ENCODE measurements at places on chromosomes 7 and 10.

GRCh38 chr10:132402781-132403241, 5.8 kb downstream of the PWWP2B start:
- no peak for DNase-seq

DNA sequence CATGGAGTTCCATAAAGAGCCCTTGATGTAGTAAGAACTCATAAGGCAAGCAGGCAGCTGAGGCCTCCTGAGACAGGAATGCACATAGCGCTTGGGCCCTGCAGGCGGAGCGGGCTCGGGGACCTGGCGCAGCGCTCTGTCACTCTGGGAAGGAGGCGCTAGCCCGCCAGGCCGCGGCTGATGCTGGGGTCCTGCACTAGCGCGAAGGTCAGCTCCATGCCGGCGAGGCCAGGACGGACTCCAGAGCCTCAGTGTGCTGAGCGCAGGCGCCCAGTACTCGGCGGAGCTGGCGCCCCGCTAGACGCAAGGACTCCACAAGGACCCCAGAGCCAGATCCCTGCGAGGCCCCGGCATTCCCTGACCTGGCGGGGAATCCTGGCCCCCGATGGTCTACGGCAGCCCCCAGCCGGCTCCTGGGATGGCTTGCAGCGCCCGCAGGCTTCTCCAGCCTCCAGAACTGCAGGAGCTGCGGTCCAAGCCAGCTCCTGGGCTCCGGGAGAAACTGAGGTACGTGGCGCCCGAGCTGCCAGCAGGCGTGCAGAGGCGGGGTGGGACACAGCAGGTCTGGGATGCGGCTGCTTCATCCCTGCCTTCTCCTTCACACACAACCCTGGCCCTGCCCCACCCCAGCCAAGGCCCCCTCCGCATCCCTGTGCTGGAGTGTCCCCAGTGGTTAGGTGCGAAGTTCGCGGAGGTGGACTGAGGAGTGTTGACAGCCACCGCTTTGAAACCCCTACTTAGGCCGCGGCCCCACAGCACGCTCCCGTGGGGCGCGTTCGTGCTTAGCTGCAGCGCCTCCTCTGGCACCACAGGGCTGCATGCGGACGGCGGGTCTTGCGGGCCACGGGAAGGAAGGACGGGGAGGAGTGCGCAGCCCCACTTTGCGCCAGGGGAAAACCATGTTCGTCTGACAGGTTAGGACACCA, 761.5 kb upstream of the POM121L12 start:
- no peak for DNase-seq

GRCh38 chr7:1920266-1920681, 250.2 kb downstream of the ELFN1 start:
- peak; percentile 90 for DNase-seq

DNA sequence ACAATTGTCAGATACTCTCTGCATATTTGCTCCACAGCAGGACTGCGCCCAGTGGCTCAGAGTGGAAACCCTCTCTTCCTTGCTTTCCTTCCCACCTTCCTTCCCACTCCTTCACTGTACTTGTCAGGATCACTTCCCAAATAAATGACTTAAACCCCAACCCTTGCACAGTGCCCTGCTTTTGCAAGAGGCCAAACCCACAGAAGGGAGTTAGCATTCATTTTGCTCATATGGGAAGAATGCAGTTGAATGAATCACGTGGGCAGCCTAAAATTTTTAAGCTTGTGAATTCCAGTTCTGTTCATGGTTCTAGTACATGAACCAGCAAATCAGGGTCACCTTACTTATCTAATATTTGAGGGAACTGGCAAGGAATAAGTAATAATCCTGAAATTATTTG, 47.7 kb upstream of the SFMBT2 start:
- no peak for DNase-seq

DNA sequence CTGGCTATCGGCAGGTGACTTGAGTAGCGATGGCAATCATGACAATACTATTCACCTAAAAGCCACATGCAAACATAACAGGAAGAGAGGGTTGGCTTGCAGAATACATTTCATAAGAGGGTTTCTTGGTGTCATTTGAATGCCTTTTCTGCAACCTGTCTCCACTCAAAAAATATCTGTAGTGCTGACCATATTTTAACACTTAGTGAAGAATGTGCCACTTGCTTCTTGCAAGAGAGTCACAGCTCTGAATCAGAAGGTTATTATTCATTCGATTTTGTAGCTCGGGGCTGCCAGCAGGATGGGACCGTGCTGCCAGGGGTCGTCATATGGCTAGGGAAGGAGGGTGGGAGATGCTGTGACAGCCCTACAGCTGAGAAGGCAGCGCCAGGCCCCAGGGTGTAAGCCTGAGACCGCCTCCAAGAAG, 152.0 kb upstream of the PITRM1 start:
- no peak for DNase-seq

DNA sequence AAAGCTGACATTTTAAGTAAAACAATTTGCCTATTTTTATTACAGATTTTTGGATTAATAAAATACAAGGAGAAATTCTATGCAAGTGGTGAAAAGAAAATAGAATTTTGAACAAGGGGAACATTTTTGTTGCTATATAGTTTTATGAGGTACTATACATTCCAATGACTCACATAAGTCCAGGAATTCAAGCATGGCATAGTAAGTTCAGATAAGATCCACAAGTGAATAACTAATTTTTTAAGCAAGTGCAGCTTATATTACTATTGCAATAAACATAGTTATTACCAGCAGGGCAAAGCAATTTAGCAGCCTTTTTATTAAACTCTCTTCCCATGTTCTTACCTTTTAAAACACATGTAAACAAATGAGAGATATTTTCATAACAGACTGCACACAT, 1123.5 kb upstream of the LRRN3 start:
- no peak for DNase-seq

DNA sequence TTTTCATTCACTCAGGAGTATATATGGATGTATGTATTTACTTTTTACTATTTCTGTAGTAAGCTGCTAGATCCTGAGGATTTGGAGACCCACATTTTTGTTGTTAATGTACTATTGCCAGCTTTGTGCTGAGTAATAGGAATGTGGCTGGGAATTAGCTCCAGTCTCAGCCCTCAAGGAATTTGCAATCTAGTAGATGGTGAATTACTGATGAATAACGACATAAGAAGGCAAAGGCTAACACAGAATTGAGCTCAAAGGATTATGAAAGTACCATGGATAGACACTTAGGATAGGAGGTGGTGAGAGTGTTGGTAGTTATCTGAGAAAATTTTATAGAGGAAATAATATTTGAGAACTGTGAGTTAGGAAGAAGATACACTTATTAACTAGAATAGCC, 19.9 kb downstream of the CASD1 start:
- DNase-seq = no peak

DNA sequence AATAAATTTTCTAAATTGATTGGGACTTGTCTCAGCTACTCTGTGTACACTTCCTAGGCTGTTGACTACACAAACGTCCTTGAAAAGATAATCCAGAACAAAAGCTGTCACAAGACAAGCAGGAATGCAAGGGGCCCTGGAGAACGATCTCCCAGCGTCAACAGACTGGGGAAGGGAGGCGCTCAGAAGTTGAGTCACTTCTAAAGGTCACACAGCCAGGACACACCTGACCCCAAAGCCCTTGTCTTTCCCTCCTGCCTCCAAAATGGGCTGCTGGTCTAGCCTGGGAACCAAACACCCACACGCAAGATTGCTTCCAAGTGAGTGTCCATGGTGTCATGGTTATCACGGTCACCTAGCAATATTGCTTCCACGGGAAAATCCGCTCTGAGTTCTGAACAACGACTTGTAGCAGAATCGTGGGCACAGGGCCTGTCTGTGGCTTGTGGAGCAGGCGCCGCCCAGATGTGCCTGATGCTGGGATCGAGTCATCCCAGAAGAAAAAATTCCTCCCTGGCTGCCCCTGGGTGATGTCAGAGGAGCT, 49.8 kb downstream of the SPOCK2 start:
- DNase-seq = no peak

GRCh38 chr7:80924090-80924489, 5.2 kb upstream of the SEMA3C start:
- no peak for DNase-seq

DNA sequence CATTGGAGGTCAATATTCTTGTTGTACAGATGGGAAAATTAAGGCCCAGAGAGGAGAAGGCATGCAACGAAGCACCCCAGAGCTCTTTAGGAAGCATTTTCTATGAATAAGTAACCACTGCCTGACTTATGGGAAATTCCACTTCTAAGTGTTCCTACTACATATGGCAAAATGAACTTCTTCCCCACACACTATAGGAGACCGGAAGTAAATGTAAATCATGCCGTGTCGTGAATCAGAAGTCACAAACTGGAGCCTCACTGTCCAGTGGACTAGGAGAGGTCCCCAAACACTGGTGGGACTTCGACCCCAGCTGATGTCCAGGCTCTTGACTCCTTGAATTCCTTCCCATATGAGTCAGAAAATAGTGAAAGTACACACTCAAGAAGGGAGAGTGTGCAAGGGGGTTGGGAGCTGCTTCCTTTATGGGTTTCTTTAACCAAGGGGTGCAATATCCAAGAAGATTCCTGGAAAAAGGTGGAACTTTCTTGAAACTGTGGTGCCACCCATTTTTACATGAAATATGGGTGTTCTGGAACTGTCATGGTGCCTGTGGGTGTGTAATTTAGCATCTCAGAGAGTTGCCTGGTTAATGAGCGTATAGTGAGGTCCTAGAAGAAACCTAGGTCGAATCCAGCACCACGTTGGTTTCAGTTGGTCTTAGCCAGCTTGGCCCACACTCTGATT, 6.7 kb downstream of the RASSF4 start:
- DNase-seq = no peak

DNA sequence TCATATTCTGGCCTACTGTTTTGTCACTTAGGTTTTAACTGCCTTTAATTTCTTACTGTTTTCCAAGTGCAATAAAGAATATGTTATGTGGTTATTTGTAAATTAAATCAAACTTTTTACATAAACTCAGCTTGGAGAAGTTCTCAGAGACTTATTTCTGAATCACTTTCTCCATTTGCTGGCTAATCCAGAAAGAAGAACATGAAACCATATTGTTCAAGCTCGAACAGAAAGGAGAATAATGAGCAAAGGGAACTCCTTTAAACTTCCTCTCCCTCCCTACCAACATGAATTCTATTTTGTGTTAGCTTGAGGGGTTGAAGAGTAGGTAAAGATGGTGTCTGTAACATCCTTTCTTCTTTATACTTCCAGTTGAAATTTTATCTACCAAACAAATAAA, 52.3 kb downstream of the SHTN1 start:
- peak; percentile 4 for DNase-seq

DNA sequence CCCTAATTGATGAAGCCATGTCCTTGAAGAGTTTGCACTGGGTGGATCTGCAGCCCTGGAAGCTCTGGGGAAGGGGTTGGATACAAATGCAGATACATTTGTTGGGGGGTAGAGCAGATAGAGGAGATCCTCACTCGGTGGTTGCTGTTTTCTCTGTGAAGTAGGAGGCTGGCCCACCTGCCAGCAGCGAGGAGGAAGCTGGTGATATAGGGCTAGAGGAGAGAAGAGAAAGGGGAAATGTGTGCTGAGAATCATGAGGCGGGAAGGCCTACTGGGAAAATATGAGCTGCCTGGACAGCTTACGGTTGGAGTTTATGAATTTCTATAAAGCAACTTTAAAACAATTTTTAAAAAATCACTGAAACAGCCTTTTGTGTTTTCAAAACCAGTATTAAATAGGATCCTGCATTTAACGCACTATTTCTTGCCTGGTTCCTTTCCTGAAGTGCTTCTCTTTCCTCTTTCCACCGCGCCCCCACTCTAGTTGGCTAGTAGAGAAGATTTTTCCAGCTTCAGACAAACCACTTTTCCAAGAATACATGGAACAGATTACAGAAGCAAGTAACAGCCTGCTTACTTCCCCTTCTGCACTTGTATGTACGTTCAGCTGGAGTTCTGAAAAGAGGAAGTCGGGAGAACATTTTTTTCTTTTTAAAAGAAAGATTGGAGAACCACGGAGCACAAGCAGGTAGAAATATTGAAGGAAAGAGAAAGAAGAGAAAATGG, 100.6 kb upstream of the GLCCI1 start:
- peak; percentile 76 for DNase-seq

DNA sequence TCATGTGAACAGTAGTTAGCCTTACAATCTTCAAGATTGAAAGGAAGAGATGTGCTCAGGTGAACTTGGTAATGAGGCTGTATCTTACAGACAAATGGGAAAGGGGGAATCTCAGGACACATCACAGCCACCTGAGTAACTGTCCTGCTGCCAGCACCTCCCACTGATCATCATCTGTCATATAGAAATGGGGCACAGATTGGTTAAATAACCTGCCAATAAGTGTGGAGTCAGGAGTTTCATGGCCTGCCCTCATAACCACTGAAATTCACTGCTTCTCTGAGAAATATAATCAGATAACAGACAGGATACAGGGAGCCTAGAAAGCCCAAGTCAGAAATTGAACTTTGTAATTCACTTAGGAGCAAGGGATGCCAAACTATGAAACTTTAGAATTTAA, 64.9 kb upstream of the TAS2R16 start:
- no peak for DNase-seq

- DNase-seq = no peak
These were observed 6.9 kb downstream of the CISD1 start for GRCh38 chr10:58275908-58276307.
